ENCODE measurements at places on chromosomes 11 and 22.

DNA sequence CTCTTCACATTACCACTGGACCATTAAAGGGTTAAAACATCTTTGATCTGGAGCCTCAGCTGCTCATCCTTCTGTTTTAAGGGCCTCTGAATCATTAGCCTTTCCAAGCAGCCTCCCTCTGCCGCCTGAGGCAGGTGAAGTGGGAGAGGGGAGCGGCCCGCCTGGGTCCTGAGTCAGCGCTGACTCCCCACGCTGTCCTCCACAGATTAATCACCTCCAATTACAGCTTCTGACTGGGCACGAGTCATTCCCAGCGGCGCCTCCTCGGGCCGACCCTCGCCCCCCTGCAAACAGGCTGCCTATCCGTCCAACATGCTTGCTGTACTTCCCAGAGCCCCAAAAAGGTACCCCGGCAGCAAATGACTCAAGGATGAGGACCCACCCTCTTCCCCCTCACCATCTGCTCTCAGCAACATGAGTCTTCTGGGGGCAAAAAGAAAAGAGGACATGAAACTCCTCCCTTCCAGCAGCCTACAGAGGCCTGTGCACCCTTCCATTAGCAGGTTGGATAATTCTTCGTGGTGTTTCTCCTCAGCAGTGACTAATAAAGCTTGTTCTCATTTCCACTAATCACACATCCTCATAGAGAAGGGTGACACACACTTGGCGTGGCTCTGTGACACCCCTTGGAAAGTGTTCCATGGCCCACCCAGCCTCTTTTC, 44.3 kb upstream of the JAM3 start:
- DNase-seq = no peak

- no peak for DNase-seq
Measured at GRCh38 chr11:13298765-13299164, 21.2 kb downstream of the BMAL1 start.

DNA sequence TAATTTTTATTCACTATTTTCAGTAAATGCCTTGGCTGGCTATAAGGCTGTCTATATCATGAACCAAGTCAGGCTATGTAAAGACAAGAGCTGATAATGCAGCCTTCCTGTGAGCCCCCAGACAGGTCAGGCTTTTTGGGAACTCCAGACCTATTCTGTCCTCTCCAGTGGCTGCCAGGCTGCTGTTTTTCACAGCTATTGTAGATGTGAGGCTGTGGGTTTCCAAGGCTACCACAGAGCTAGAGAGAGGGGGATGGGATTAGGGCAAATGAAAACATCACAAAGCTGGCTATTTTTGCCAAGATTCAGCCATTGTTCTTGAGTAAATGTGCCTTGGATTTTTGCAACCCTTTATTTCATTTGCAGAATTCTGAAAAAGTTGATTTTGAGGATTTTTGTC, 55.7 kb upstream of the SORL1-AS1 start:
- peak; percentile 19 for DNase-seq

GRCh38 chr22:19464546-19464945, 14.4 kb downstream of the UFD1 start:
- DNase-seq = no peak

GRCh38 chr11:129191649-129192048, 476 bp downstream of the ARHGAP32 start:
- DNase-seq = no peak

- no peak for DNase-seq
Measured at GRCh38 chr11:103978616-103979595, 57.5 kb upstream of the DDI1 start.

DNA sequence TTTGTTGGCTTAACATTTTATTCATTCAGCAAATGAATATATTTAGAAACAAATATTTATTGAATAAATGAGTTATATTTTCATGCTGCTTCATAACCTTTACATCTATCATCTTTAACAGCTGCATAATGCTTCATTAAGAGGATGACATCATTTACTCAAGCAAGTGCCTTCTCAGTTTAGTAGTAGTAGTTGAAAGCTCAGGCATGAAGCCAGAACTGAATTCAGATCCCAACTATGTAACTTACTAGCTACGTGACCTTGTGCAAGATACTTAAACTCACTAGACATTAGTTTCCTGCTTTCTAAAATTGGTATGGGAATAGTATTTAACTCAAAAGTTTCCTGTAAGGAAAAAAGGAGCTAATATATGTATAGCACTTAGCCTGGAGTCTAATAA, 90.3 kb downstream of the TMPRSS5 start:
- no peak for DNase-seq

- DNase-seq = no peak
Measured at GRCh38 chr11:45523760-45524159, 141.7 kb downstream of the CHST1 start.

Measured in CD4-positive, alpha-beta T cell treated with Interleukin-15 for 1 hour (primary cell).